ENCODE measurements at places on chromosomes 2 and 18.

GRCh38 chr18:37640504-37640903, 74.9 kb upstream of the CELF4 start:
- no peak for DNase-seq

GRCh38 chr2:41170589-41170988, 718.7 kb upstream of the SLC8A1 start:
- no peak for DNase-seq

DNA sequence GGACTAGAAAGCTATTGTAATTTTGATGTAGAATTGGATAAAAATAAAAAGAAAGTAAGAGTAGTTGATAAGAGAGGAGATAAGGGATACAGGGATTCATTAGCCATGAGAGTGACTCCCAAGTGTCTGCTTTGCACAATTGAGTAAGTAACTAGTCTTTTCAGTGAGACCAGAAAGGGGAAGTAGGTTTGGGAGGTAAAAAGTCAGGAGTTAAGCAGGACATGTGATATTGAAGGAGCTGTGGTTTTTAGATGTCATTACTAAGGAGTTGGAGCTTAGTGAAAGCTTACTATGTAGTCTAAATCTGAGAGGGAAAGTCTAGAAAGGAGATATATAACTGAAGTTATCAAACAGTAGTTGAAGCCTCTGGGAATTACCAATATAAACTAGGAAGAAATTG, 93.4 kb downstream of the SLC5A7 start:
- DNase-seq: no peak

DNA sequence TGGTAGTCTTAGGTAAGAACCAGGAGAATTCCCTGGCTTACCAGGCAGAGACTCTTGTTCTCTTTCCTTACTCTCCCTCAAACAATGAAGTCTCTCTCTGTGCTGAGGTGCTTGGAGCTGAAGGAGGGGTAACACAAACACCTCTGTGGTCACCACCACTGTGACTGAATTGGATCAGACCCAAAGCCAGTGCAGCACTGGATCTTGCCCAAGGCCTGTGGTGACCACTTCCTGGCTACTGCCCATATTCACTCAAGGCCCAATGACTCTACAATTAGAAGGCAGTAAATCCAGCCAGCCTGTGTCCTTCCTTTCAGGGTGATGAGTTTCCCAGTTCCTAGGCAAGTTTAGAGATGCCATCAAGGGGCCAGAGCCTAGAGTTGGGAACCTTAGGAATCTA, 706.8 kb downstream of the SLC4A3 start:
- DNase-seq: no peak

- no peak for DNase-seq
Observed at GRCh38 chr2:2405780-2406179, 74.7 kb upstream of the MYT1L start.

- no peak for DNase-seq
Observed at GRCh38 chr2:28134262-28134812, 243.8 kb downstream of the BABAM2 start.

DNA sequence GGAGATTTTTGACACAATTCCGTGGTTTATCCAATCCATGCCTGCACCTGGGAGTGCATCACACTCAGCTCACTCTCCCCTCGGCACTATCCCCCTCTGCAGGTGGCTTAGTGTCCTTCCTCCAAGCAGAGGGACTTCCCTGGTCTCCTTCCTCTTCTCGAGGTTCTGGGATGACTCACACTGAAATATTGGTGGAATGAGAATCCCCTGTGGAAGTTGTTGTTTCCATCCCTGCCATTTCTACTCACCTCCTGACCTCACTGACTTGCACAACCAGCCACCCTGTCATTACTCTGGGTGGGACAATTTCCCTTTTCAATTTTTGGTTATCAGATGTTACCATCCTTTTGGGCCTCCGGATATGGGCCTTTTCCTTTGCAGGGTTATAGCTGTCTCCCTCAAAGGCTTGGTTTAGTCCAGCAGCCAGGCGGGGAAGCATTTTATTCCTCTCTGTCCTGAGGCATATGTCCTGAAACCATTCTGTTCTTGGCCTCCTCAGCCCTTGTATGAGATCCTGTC, 59.9 kb downstream of the PTPRM start:
- DNase-seq: no peak

- no peak for DNase-seq
Observed at GRCh38 chr2:108870069-108870644, 83.6 kb downstream of the CCDC138 start.

DNA sequence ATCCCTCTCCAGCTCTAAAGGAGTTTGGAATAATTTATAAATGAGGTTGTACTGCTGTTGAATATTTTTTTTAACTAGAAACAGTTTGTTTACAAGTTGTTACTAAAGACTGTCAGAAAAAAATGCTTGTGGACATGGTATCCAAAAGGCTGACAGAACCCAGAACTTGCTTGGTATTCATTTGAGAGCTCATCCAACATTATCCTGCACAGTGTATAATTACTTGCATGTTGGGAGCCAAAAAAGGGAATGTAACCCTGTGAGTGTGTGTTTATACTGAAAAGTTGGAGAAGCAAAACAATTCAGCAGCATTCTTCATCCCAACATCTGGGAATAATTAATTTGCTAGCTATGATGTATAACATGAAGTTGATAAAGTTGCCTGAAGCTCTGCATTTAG, 42.1 kb upstream of the EHBP1 start:
- no peak for DNase-seq

GRCh38 chr18:2108591-2108990, 462.7 kb downstream of the METTL4 start:
- no peak for DNase-seq

DNA sequence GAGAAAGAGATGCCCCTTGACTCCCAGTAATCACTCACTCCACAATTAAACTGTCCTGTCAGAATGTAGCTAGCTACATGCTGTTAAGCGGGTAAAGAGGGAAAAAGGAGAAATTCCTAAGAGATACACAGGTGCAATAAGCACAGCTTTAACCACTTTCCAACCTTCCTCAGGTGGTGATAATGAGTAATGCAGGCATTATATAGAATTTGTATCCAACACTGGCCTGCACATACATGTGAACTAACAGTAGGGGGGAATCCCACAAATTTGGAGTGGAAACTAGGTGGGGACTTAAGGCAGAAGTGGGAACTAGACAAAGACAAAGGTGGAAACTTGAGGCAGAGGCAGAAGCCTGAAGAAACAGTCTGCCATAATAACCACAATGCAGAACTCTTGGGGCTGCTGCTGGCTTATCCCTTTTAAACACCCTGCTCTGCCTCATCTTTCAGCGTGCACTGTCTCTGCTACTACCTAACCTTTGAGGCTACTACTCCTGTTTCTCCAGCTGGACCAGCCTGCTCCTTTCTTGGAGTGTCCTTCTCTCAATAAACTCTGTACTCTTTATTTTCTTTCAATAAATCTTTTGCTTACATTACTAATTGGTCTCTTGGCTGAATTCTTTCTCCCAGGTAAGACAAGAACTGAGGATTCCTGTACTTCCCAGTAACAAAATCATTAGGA, 259.7 kb downstream of the PDE11A start:
- DNase-seq: no peak
